Stimulated activated CD4-positive, alpha-beta T cell treated with anti-CD3 and anti-CD28 coated beads, Interleukin-4, amount 100 ng/mL, for 4 hours (primary cell): ENCODE measurements at places on chromosomes 4 and X.

DNA sequence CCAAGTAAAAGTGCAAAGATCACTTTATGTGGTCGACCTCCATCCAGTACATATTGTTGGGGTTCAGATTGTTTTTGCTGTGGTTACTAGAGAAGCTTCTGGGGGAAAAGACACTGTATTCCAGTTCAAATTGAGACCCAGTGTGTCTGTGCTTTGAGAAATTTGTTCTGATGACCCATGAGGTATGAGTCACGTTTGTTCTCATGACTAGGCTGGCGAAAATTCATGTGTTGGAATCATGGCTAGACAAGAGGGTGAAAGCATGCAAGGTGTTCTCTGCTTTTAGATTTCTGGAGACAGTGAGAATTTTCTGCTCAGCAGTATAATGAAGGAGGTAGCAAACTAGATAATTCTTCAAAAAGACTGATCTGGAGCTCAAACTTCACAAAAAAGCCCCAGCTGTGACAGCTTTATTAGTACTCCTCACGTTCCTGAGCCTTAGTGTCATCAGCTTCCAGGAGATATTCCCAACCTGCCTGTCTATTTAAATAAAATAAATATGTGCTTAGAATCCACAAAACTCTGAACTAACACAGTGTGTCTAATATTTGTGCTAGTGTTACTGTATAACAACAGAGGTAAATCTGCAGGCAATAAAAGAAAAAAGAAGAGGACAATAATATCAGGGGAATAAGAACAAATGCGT lies 24.4 kb upstream of the FAM47B start:
- DNase-seq = no peak

DNA sequence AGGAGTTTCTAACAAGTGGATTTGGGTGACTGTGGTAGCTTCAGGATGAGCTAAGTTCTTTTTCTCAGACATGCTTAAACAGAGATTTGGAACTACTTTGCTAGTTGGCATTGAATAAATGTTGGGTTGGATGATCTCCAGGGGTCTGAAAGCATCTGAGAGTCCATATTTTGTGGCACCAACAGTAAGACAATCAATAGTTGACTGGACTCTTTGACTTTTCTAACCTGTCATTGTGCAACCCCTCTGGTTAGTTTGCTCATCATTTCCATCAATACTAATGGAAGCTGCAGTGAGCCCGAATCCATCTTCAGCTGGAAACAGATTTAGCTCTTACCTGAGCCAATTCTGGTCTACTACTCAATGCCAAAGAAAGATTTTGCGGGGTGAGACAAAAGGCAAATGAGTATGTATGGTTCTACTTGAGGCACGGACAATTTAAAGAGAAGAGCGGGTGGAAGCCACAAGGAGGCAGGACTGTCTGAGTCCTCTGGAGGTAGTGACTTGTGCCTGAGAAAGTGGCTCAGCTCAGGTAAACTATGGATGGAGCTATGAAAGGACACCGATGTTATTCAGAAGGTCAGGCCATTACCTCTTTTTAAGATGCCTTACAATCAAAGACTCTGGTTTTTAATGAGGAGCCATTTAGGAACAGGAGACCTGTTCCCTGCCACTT lies 118.7 kb downstream of the MID1IP1 start:
- DNase-seq = no peak

GRCh38 chrX:132001127-132001526 lies 22.0 kb upstream of the STK26 start:
- DNase-seq = no peak

DNA sequence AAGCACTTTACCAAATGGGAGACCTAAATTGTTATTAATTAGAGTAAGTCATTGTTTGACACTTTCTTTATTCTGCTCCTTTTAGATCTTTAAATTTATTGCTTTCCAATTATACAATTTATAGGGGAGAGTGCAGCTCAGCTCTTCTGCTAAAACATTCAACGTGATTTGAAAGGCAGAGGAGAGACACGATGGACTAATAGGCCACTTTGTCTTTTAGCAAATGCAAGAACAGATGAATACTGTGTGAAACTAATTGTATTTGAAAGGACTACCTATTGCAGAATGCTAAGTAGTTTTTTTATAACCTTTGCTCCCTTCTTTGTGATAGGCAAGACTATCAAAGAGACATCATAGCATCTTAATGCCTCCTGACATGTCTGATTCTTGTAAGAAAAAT lies 320.4 kb upstream of the KLF3 start:
- DNase-seq = no peak

- DNase-seq = no peak
Measured at GRCh38 chr4:183738081-183738673, 79.1 kb downstream of the TRAPPC11 start.
